ENCODE measurements at places on chromosomes 3 and 15. TPM values are rescaled to one million over a fixed set of nuclear protein-coding genes. Genes with fewer than 3 reads are reported as not detected.

- no peak for DNase-seq
Measured at GRCh38 chr3:40387895-40388254, 891 bp downstream of the ENTPD3 start.

DNA sequence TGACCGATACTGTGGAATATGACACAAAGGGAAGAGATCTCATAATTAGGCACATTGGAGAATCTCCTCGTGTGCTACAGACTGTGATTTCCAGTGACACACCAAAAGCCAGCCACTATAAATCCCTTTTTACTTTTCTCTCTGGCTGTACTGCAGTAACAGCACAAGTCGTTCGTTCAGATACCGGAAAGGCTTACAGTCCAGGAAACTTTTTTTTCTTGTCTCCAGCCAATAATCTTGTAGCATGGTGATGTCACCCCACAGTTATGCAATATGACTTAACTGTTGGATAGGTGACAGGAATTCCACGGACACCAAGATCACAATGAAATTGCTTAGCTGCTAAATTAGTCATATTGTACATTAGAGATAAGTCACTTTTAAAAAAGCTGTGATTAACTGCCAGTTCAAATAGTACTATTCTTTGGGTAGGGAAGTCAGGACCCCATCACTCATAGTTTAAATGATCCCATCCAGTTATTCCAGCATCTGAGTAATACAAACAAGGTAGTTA lies 36.3 kb upstream of the TSC22D2 start:
- no peak for DNase-seq

DNA sequence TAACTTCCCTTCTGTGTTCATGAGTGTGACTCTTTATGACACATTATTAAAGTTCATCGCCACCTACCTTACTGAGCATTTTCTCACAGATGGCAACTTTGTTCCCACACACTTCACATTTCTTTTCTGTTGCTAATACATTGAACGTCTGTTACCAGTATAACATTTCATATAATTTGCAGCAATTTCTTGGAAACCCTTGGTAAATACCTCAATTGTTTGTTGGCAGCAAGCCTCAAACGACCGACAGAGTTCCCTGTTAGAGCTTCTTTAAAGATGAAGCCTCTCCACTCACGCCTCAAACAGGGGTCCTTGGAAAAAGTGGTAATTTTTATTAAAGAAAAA lies 3.2 kb upstream of the CHSY1 start:
- DNase-seq = no peak

GRCh38 chr3:138881233-138881632 lies 46.5 kb upstream of the PIK3CB start:
- DNase-seq = no peak

DNA sequence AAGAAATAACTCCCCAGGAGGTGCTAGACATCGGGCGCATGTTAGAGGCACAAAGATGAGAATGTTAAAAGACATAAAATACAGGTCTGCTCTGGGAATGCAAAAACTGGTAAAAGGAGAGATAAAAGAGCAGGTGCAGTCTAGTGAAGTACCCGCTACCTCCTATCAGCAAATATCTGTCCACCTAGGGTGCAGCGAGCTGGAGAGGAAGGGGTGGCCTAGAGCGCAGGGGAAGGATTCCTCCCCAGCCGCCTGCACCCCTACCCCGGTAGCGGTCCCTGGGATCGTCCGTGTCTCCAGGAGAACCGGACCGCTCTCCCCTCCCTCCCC lies 237 bp upstream of the ZNF662 start:
- DNase-seq = no peak

GRCh38 chr3:46666453-46666845 lies 27.0 kb downstream of the ALS2CL start:
- no peak for DNase-seq

EDEM1 gene
- 106 TPM for total RNA-seq

- DNase-seq = peak; percentile 88
Measured at GRCh38 chr3:129249284-129250065, at the start of gene COPG1. TSS of gene COPG1 (plus strand) at chr3:129249606. CDS start at chr3:129249710, 104 bp downstream.

DNA sequence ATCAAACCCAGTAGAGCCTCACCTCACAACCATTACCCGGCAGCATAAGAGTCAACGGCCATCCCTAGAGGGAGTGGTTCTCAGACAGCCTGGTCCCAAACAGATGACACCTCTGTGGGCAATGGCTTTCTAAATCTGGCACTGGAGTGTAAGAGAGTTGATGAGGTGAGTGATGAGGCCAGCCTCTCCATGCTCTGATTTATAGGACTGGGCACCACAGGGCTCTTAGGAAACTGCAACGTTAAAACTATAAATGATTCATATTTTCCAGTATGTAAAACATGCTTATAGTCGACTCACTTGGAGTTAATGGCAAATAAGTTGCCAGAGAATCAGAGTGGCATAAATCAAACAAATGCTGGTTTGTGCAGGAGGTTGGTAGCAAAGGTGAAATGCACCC lies 187.7 kb downstream of the GREM1 start:
- no peak for DNase-seq

DNA sequence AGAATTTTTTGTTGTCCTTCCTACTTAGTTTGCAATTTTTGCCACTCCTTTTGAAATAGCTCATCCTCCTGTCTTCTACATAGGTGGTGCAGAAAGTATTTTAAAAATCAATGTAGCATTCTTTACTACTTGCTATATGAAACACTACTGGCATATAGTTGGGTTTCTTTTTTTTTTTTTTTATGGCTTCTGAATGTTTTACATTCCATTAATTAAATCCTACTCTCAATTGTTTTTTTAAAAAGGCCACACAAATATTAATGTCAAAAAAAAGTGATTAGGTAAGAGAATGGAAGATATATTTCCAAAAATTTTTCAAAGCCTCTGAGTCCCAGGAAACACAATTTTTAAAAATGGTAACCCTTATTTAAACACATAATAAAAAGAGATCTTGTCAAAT lies 262.6 kb downstream of the MAGI1 start:
- DNase-seq = no peak

DNA sequence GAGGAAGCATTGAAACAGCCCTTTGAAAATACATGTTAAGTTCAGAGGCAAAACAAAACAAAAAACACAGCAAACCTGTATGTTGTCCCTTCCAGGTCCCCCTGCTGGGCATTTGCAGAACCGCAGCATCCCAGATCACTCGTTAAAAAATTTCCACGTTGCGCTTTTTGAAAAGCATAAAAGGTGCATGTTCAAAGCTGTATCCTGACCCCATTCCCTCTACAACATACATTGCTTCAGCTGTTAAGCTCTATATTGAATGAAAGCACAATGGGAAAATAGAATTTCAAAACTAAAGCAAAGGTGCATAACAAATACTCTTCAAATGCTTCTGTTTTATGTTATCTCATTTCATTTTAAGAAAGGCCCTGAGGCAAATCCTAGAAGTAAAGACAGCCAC lies 328.3 kb downstream of the THSD4 start:
- DNase-seq = peak; percentile 21

DNA sequence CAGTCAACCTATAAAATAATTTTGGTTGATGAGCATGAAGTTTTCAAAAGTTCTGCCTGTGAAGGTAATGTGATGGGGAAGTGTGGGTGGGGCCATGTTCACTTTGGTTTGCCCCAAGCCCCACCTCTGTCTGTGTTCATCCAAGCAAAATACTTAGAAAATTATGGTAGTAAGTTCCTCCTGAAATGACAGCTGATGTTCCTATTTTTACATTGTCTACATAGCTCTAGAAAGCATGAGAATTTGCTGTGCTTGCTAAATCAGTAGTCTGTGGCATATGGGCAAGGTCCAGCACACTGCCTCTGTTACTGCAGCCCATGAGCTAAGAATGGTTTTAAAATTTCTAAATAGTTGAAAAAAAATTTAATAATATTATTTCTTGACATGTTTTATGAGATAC lies 21.9 kb upstream of the CP start:
- no peak for DNase-seq

DNA sequence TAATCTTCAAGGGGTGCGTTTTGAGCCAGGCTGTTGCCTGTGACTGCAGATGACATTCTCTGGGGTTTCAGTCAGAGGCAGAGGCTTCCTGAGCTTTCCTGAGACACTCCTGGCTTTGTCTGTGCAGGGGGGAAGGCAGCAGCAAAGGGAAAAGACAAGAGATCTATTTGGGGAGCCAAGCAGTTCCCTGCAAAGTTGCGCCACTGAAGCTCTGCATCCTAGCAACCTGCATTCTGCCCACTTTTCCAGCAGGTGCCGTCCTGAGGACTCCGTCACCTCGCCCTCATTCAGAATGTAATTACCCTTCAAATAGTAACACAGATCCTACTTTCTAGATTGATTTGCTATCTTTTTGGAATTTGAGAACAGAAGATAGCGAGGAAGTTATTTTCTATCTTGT lies 1.9 kb upstream of the TMEM158 start:
- no peak for DNase-seq

DNA sequence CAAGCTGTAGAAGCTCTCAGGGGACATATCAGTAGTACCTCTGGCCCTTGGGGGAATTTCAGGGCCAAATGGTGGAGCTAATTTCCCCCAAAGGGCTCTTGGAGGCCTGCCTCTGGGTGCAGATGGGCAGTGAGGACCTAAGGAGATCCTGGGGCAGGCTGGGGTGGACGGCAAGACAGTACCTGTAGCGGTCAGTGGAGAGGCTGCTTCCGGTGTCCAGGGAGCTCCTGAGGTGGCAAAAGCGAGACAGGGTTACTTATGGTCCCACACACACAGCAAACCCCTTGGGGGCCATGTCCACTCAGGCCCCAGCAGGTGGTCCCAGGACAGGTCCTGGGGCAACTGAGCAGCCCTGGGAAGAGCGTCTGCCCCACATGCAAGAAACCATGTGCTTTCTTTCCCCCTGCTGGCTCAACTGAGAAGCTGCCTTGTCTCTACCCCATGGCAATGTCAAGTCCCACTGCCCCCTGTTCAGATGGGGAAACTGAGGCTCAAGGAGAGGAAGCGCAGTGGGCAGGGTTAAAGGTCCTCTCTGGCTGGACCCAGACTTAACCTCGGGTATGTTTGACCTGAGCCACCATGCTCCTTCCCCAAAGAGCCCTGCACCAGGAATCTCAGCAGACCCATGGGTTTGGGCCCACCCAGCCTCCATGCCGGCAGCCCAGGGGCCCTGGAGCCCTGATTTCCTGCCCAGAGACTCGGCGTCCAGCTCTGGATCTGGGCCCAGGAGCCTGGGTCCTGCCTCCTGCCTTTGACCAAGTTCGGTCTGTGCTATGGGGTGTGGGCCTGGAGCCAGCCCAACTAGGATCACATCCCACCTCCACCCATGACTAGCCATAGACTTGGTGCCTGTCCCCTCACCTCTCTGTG lies 25.7 kb downstream of the IQSEC1 start:
- DNase-seq = no peak

DNA sequence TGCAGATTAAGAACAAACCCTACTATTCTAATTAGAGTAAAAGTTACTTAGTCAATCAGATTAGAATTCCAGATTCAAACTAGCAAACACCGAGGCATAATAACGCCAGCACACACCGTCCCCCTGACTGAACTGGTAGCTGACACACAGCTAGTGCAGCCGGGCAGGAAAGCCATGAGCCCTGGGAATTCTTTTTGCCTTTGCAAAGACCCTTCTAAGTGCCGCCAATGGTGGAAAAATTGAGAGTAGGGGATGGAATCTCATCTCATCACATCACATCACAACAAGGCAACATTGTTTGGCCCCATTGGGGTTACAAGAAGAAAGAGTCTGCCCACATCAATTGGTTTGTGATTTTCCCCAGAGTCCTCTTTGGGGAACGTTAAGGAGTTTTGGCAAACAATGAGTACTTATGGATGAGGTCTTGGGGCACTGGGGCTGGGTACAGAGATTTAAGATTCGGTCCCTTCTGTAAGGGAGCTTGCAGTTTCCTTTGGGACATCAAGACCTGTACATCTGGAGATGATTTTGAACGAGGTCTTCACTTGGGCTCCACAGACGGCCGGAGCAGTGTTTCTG lies 120.4 kb upstream of the MEF2A start:
- DNase-seq = no peak

DNA sequence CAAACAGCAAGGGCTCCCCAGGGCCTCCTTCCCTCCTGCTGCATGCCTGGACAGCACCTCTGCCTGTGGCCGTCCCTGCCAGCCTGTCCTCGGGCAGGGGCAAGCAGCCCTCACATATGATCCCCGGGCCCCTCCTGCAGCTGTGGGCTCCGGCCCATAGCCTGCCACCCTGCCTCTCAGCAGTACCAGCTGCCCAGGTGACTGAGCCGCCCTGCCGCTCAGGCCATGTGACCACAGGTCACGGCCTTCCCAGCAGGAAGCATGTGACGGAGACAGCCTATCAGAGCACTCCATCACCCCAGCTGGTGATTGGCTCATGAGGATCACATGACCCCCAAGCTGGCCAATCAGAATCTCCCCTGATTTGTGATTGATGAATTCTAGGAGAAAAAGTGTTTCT lies 23.9 kb downstream of the ALDH1L1 start:
- DNase-seq = no peak

- DNase-seq = no peak
Measured at GRCh38 chr15:31147456-31147855, 45.9 kb upstream of the TRPM1 start.

DNA sequence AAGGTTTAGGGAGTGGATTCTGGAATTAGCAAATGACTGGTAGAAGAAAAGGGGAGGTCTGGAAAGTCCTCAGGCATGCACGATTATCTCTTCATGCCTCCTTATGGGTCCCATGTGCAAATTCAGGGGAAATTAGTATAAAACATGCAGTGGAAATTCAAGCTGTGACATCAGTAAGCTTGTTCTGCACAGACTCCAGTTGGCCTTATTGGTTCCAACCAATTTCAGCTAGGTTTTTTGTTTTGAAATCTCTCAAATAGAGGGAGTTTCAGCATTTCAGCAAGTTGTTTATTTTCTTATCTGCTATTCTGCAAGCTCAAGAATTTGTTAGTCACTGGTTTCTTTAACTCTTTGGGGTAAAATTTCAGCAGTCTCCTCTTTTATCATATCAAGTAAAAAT lies 774 bp upstream of the TMCO5A start:
- DNase-seq = no peak

- no peak for DNase-seq
Measured at GRCh38 chr3:160052385-160053047, 63.9 kb downstream of the IL12A start.

- no peak for DNase-seq
Measured at GRCh38 chr3:36379872-36380220, 458 bp upstream of the STAC start.

- no peak for DNase-seq
Measured at GRCh38 chr3:115662356-115662755, 39.0 kb downstream of the GAP43 start.

GRCh38 chr3:140576449-140576848 lies 101.4 kb upstream of the TRIM42 start:
- no peak for DNase-seq

DNA sequence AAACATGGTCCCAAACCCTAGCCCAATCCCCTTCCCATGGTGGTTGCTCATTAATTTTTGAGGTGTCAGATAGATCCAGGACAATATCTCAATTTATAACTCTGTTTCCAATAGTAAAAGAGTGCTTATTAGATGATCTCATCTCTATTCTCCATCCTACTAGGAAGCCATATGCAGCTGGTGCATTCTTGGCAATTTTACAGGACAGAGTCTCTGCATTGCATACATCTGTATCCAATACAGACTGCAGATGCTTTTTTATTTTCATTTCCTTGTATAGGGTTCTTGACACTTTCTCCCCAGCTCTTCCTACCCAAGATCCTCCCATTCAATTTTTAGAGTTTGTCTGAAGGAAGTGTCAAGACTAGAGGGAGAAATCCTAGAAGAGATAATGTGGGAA lies 194.8 kb upstream of the DPH6 start:
- DNase-seq = no peak

GP9 gene
- not detected for total RNA-seq

- DNase-seq = no peak
Measured at GRCh38 chr3:166351461-166351860, 514.2 kb upstream of the BCHE start.

- DNase-seq = no peak
Measured at GRCh38 chr15:73694419-73694818, 10.2 kb downstream of the CD276 start.
